Prostate gland (tissue), 2 donors: ENCODE measurements at places on chromosomes 6 and 20. TPM values are rescaled to one million over a fixed set of nuclear protein-coding genes. Genes with fewer than 3 reads are reported as not detected.
A peak's percentile ranks its signal among the peaks of the same experiment; 100 is the strongest.

DNA sequence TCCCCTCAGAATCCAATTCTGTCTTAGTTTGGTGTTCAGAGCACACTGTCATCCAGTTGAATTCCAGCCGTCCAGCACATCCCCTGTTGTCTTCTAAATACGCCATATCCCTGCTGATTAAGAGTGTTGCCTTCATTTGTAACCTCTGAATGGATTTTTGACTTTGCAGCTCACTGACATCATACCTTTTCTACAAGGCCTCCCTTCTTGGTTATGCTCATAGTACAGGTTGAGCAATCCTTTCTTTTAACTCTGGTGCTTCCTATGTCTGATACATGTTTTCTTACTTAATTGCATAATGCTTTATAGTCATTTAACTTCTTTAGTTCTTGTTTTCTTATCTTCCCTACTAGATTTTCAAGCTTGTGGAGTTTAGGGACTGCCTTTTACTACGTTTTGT, 36.4 kb downstream of the XRN2 start:
- no peaks in the 10 kb centered on the region for H3K4me1 ChIP-seq
- H3K27me3 ChIP-seq, result no peaks in the 10 kb centered on the region
- no peak for DNase-seq
- H3K4me3 ChIP-seq, result no peak overlapping the region
- H3K27ac ChIP-seq, result no peak overlapping the region
- H3K36me3 ChIP-seq, result no peaks in the 10 kb centered on the region

GRCh38 chr6:106979435-106979884, 4.9 kb upstream of the CD24 start:
- no peaks in the 10 kb centered on the region for H3K27me3 ChIP-seq
- H3K4me1 ChIP-seq, result no peaks in the 10 kb centered on the region
- H3K36me3 ChIP-seq, result no peaks in the 10 kb centered on the region
- H3K4me3 ChIP-seq, result no peak overlapping the region

GRCh38 chr6:107493158-107494057, 3.5 kb downstream of the SOBP start:
- peaks cover 3% of the 10 kb centered on the region for H3K4me1 ChIP-seq
- peak overlapping the region; percentile 74 for H3K27ac ChIP-seq
- peak; percentile 16 for DNase-seq
- H3K4me3 ChIP-seq, result no peak overlapping the region

CUL7 gene
- total RNA-seq, result 30.4 TPM

ID1 gene
- total RNA-seq, result 356 TPM
